Fibroblast of skin of left quadriceps (primary cell): ENCODE measurements at places on chromosomes 12 and 14.

DNA sequence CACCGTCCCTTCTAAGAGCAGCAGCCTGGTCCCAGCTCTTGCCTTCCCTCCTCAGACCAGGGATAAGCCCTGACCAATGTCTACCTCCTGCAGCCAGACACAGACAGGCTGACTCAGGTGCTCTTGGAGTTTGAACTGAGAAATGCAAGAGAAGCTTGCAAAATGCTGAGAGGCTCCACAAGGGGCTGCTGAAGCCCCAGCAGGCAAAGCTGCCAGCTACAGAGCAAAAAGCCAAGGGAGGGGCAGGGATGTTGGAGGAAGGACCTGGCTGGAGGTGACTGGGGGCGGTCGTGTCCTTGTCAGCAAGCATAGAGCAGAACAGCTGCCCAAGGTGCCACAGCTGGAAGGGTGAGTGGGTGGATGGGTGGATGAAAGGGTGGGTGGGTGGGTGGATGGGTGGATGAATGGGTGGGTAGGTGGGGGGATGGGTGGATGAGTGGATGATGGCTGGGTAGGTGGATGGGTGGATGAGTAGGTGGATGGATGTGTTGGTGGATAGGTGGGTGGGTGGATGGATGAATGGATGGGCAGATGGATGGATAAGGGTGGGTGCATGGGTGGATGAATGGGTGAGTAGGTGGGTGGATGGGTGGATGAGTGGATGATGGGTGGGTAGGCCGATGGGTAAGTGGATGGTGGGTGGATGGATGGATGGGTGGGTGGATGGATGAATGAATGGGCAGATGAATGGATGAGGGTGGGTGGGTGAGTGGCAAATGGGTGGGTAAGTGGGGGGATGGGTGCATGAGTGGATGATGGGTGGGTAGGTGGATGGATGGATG, 4.0 kb upstream of the INF2 start:
- no peak for DNase-seq

GRCh38 chr12:24244801-24245200, 295.3 kb upstream of the SOX5 start:
- no peak for DNase-seq

DNA sequence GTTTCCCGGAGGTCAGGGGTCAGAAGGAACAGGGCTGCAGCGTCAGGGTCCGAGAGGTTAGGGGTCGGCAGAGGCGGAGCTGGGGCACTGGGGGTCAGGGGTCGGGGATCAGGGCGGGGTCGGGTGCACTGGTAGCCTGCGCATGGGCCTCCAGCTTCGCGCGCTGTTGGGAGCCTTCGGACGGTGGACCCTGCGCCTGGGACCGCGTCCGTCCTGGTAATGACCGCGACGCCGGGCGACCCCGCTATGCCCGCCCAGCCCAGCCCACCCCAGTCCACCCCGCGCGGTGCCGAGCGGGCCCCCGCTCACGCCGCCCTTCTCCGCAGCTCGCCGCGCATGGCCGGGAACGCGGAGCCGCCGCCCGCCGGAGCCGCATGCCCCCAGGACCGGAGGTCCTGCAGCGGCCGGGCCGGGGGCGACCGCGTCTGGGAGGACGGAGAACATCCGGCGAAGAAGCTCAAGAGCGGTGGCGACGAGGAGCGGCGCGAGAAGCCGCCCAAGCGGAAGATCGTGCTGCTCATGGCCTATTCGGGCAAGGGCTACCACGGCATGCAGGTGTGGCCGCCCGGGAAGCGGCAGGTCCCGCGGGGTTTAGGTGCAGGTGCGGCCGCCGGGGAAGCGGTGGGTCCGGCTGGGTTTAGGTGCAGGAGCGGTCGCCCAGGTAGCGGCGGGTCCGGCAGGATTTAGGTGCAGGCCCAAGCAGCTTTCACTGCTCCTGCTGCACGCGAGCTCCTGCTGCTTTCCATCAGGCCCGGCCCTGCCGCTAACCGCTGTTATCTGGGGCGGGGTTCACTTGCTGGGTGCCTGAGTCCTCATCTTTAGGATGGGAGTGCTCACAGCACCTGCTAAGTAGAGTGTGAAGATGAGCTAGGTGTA, 743 bp downstream of the PUS1 start:
- no peak for DNase-seq

GRCh38 chr12:34033628-34034296, 11.5 kb downstream of the ALG10 start:
- no peak for DNase-seq
